Ureter (tissue), 1 donor: ENCODE measurements at places on chromosomes 1 and 21. TPM values are rescaled to one million over a fixed set of nuclear protein-coding genes. Genes with fewer than 3 reads are reported as not detected.

Gene TCEA3
- 50.2 TPM for total RNA-seq

Gene RIPK4
- total RNA-seq, result 34.3 TPM

Gene HAO2
- 0.23 TPM for total RNA-seq

Gene ENSA
- 257 TPM for total RNA-seq

Gene SNX7
- 25.0 TPM for total RNA-seq

Gene SYCP1
- not detected for total RNA-seq

Gene CCDC24
- 22.6 TPM for total RNA-seq

Gene CD1E
- 0.52 TPM for total RNA-seq

Gene PLA2G4A
- 45.3 TPM for total RNA-seq

Gene CCDC27
- not detected for total RNA-seq

Gene KRTAP13-2
- not detected for total RNA-seq

Gene AXDND1
- 2.1 TPM for total RNA-seq

Gene CCDC185
- not detected for total RNA-seq

DNA sequence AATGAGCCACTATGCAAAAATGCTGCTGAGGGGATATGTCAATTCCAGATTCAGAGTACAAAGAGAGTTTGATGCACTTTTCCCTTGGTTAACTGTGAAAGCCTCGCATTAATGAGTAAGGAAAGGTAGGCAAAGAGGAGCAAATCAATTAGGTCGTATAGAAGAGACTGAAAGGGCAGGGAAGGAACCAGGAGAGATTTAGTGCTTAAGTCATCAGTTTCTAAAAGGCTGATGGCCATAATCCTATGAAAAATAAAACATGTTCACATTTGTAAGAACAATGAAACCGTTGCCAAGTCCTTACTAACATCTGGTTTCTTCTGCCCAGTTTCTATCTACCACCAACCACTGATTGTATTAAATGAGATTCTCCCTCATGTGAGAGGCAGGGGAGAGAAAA, 118.4 kb upstream of the PALMD start:
- no peak for DNase-seq

DNA sequence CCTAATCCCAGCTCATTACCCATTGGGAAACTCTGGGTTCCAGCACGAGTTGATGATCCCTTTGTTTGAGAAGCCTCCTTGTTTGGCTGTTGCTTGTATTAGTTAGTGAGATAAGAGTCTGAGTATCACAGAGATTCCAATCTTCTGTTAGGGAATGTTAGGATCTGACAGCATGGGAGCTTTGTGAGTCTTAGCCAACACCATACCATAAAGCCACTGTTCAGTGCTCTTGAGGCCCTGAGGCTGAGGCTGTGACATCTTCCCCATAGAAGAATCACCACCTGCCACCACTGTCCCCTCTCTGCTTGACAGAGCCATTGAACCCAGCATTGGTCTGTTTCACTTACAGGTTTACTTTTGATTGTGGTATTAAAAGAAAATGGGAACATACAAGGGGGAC, 29.3 kb upstream of the NFASC start:
- no peak for DNase-seq

GRCh38 chr1:149940427-149940826, 3.7 kb upstream of the MTMR11 start:
- DNase-seq, result no peak

DNA sequence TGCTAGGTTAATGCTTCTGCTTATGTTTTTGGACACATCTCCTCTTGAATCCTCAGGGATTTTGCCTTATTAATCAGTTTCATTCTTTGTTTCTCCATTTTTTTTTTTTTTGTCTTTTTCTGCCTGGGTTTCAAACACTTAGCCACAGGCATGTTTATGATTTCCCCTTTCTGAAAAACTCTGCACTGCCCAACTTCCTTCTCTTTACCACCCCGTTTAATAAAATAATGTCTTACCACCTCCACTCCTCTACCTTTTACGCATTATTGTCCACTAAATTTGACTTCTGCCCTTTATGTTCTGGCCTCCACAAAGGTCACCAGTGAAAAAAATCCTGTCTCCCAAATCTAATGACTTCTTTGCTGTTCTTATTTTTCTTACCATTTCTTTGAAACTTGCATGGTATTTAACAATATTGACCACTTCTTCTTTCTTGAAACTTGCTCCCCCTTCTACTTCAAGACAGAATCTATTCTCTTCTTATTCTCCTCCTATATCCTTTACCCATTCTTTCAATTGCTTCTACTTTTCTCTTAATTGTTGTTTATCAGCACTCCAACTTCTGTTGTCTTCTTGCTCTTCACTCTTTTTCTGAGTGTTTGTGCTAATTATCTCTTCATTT, 150.3 kb downstream of the TNFSF18 start:
- DNase-seq, result no peak

- no peak for DNase-seq
Measured at GRCh38 chr21:19899645-19900044, 1098.6 kb upstream of the NCAM2 start.

DNA sequence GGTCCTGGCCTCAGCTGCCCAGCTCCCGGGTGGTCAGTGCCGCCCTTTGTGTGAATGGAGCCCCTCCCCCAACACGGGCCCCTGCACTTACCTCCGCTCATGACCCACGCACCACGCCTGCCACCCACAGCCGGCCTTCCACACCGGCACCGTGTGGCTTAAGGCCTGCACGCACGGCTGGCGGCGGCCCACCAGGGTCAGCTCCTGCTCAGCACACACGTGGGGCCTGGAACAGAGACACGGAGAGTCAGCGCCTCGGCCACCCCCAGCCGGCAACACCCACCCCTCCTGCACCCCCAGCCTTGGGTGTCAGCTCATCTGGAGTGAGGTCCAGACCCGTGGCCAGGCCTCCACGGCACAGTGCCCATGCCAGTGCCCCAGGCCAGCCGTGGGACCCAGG, 8.9 kb downstream of the MEGF6 start:
- no peak for DNase-seq

GRCh38 chr21:24046829-24047443, 1560.3 kb downstream of the MRPL39 start:
- DNase-seq, result no peak

DNA sequence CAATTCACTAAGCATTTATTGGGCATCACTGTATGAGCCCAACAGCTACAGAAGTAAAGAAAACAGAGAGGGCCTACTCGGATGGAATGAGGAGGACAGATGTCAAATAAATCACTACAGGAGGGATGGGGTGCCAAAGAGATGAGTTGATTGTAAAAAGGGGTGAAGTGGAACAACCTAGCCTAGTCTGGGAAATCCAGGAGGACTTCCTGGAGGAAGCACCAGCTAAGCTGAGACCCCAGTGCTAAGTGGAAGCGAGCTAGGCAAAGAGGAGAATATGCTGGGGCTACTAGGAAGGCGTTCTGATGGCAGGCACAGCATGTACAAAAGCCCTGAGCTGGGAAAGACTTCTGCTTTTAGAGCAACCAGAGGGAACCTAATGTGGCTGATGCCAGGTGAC, 42.1 kb downstream of the TAS1R2 start:
- no peak for DNase-seq

- DNase-seq, result no peak
Measured at GRCh38 chr1:110846861-110847260, 26.1 kb upstream of the CD53 start.

GRCh38 chr1:38728585-38728908, 131.0 kb downstream of the RRAGC start:
- DNase-seq, result no peak

DNA sequence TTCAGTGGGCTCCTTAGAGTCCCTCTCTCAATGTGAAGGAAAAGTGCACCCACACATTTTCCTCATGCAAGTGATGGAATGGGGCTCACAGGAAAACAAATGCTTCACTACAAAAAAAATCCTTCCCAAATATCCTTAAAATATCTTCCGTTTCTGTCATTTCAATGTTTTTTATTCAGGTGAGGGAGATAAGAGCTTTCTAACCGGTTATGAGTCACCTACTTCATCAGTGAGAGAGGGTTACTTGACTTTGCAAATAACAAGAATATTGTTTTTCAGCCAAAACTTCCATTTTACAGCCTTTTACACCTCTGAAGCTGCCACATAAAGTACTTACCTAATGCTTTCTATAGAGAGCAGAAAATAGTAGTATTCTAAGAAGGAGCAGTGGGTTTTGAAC, 98.3 kb upstream of the CD55 start:
- no peak for DNase-seq

- DNase-seq, result no peak
Measured at GRCh38 chr1:22615886-22616285, 20.5 kb upstream of the C1QA start.

- DNase-seq, result no peak
Measured at GRCh38 chr1:27656157-27656893, 15.7 kb downstream of the IFI6 start.

GRCh38 chr1:202355944-202356553, 7.5 kb downstream of the PPP1R12B start:
- no peak for DNase-seq

GRCh38 chr1:1981142-1981500, 22.5 kb downstream of the CFAP74 start:
- no peak for DNase-seq

DNA sequence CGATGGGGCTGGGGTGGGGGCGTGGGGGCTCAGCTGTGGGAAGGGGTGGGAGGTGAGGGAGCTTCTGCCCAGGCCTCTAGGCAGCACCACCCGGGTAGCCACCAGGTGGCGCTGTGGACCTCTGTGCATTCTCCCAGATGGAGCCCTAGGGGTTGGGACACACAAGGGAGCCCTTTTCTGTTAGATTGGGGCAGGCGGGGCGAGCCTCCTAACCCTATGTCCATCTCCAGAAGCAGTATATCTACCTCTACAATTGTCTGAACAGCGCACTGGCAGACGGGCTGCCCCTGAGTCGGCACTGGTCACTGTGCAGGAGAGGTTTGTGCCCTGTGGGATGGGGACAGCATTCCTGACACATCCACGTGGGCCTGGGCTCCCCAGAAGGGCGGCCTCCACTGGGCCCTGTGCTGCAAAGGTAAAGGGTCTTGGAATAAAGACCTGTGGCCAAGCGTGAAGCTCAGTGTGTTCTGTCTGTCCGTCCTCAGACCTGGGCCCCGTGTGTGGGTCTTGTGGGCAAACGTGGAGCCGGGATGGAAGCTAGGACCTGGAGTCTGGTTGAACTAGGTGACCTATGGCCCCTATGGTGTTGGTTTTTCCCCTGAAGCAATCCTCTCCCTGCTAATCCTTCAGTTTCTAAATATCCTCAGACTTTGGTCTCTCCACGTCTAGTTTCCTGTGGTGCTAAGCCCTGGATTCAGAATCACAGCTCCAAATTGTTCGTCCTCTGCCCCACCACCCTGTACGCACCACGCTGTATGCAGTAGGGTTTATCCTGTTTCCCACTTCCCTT, 4.4 kb upstream of the LGR6 start:
- peak; percentile 77 for DNase-seq

GRCh38 chr1:117501281-117501680, 104.6 kb upstream of the TENT5C start:
- no peak for DNase-seq

- DNase-seq, result no peak
Measured at GRCh38 chr1:30895382-30895943, 13.1 kb downstream of the SDC3 start.

DNA sequence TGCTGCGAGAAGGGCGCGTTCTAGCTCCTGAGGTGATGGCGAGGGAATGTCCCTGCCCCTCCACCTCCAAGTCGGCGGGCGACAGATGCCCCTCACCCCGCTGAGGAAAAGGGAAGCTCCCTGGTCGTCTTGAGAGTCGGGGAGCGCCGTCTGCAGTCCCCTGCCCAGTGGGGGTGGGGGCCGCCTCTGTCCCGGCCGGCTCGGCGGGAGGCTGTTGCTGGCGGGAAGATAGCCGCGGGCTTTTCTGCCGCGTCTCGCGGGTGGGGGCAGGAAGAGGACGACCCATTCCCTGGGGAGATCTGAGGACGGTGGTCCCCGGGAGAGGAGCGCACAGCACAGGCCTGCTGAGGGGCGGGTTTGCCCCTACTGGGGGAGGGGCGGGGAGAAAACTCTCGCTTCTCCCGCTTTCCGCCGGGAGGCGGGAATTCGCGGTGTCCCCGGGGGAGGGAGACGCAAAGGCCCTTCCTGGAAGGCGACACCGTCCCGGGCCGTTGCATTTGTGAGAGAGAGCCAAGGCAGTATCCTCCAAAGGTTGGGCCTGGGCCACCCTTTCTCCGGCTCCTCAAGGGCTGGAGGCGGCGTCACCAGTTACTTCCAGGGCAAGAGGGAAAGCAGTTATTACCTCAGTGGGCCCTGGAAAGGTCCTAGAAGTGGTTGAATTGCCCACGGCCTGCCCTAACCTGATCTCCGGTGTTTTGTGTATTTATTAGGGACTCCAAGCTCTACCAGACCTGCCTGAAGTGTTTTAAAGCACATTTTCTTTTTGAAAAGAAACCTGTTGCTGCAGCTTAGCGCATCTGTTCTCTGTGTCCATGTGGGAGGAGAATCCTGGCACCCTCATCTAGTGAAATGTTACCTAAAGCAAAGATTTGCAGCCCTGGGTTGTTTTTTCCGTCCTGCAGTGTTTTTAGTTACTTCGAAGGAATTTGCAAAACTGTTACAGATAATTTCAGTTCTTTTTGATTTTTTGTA, 648 bp downstream of the S100PBP start:
- DNase-seq, result peak; percentile 78

DNA sequence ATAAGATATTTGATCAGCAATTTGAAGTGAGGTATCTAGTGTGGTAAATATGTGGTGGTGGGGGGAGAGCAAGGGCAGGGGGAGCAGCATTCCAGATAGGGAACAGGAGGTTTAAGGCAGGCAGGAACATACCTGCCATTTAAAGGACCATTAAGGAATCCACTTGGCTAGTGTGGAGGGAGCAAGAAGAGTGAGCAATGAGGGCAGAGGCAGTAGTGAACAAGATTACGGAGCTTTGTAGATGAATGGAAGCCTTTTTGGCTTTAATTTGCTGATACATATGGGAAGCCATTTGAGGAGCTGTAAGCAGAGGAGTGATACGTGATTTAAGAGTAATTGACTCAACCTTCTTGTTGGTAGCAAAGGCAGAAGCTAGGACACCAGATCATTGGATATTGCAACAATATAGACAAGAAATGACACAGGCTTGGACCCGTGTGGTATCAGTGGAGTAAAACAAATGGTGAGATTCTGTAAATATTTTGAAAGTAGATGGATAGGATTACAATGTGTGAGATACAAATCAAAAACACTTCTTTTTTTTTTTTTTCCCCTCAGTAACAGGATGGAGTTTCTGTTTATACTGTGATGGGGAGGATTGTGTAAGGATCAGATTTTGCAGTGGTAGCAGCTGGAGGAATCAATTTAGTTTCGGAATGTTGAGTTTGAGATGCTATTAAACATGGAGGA, 73.8 kb upstream of the B3GALT2 start:
- no peak for DNase-seq

DNA sequence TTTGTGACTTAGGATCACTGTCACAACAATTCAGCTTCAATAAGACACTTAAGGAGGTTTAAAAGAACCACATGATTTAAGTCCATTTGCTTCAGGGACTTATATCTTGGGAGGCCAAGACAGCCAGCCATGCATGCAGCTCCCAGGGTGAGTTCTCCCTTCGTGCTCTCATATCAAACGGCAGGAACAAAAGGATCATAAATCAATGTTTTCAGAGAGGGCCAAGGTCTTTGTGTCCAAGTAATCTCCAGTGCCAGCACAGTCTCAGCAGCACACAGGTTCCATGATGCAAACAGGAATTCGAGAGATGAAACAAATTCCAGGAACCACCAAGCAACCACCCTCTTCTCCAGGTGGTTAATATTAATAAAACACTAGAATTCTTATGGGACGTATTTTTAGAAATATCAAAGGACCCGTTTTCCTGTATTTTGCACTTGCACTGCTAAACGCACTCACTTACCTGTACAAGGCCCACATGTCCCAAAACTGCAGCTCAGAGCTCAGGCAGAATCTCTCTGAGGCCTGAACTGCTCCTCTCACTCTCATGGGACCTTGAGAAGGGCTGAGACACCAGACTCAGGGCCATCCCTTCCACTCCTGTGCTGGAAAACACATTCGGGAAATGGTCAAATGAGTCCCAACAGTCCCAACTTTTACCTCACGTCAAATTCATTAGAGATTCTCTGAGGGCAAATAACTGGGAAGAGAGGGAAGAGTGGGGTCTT, 100.0 kb upstream of the RAB4A start:
- no peak for DNase-seq
